Naive thymus-derived CD8-positive, alpha-beta T cell (primary cell): ENCODE measurements at places on chromosomes 12 and 14. TPM values are rescaled to one million over a fixed set of nuclear protein-coding genes. Genes with fewer than 3 reads are reported as not detected.

ACOT2 gene
- polyA plus RNA-seq = 26.9 TPM

SYT1 gene
- not detected for polyA plus RNA-seq

LRRC74A gene
- not detected for polyA plus RNA-seq

DIO3 gene
- polyA plus RNA-seq = not detected

C12orf54 gene
- not detected for polyA plus RNA-seq

OVCH1 gene
- polyA plus RNA-seq = not detected

KNTC1 gene
- polyA plus RNA-seq = 2.0 TPM

TDRD9 gene
- 0.74 TPM for polyA plus RNA-seq

SPX gene
- 0.21 TPM for polyA plus RNA-seq

JPH4 gene
- polyA plus RNA-seq = 0.29 TPM

CMKLR1 gene
- polyA plus RNA-seq = not detected

CACNA2D4 gene
- polyA plus RNA-seq = 3.1 TPM
